Activated CD4-positive, alpha-beta T cell treated with anti-CD3 and anti-CD28 coated beads for 36 hours (primary cell): ENCODE measurements at places on chromosomes 4 and X. TPM values are rescaled to one million over a fixed set of nuclear protein-coding genes. Genes with fewer than 3 reads are reported as not detected.

Gene TLR1
- total RNA-seq: 1.5 TPM

Gene PRRG3
- not detected for total RNA-seq

Gene GAGE13
- total RNA-seq: not detected

Gene MAGEA11
- not detected for total RNA-seq

DNA sequence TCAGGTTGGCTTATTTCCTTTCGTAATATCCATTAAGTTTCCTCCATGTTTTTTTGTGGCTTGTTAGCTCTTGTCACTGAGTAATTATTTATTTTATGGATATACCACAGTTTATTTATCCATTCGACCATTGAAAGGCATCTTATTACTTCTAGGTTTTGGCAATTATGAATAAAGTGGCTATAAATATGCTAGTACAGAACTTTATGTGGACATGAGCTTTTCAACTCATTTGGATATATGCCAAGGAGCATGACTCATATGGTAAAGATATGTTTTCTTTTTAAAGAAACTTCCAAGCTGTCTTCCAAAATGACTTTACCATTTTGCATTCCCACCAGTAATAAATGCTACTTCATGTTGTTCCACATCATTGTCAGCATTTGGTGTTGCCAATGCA, 803.6 kb downstream of the GLUD2 start:
- H3K27me3 ChIP-seq: no peaks in the 10 kb centered on the region
- H3K4me3 ChIP-seq: no peak overlapping the region
- DNase-seq: no peak
- H3K4me1 ChIP-seq: no peaks in the 10 kb centered on the region

- DNase-seq: no peak
- no peak overlapping the region for H3K4me3 ChIP-seq
- no peaks in the 10 kb centered on the region for H3K36me3 ChIP-seq
- peaks cover 7% of the 10 kb centered on the region for H3K27me3 ChIP-seq
- H3K27ac ChIP-seq: no peak overlapping the region
- no peaks in the 10 kb centered on the region for H3K4me1 ChIP-seq
Observed at GRCh38 chr4:163237856-163238255, 71.2 kb upstream of the NAF1 start.
